NCI-H1436 treated with DMSO at 0.1 percent for 48 hours (cell line): ENCODE measurements at places on chromosomes 5 and 9.

GRCh38 chr5:76755779-76756637 is 40.1 kb downstream of the F2R start:
- DNase-seq = no peak

DNA sequence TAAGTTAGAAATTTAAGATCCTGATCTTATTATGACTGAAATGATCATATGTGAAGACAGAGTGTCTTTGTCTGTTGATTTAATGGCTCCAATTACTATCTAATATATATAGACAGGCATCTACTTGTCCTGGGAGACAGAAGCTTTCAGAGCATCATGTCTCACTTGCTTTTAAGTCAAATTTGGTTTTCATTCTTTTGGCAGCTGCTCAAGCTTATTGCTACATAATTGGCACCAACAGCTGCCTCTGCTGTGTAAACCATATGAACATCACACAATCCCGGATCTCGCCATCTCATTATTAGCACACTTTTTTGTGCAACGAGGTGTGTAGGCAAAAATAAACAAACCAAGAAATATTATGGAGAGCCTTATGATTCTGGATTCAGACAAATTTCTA is 1717.9 kb downstream of the EFNA5 start:
- peak; percentile 100 for DNase-seq

DNA sequence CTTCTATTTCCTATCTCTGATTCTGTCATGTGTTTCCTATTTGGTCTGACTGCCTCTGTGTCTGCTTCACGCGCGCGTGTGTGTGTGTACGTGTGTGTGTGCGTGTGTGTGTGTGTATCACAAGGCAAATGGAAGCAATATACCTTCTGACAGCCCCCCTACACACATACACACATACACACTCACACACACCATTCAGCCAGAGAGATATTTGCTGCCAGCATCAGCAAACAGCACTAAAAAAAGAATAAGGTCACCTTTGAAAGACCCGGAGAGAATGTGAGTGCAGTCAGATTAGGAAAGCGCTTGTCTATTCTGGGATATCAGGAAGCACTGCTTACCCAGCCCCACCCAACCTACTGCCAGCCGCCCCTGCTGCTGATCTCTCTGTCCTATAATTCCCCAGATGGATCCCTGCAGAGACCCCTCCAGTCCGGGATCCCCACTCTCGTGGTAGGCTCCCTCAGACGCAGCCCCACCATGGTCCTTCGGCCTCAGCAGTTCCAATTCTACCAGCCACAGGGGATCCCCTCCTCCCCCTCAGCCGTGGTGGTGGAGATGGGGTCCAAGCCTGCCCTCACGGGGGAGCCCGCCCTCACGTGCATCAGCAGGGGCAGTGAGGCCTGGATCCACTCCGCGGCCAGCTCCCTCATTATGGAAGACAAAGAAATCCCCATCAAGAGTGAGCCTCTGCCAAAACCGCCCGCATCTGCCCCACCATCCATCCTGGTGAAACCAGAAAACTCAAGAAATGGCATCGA is 45.7 kb downstream of the PLAC8L1 start:
- no peak for DNase-seq

GRCh38 chr9:33703430-33704102 is 91.8 kb upstream of the PRSS3 start:
- no peak for DNase-seq

GRCh38 chr5:3277590-3278196 is 317.9 kb upstream of the IRX1 start:
- DNase-seq = no peak

DNA sequence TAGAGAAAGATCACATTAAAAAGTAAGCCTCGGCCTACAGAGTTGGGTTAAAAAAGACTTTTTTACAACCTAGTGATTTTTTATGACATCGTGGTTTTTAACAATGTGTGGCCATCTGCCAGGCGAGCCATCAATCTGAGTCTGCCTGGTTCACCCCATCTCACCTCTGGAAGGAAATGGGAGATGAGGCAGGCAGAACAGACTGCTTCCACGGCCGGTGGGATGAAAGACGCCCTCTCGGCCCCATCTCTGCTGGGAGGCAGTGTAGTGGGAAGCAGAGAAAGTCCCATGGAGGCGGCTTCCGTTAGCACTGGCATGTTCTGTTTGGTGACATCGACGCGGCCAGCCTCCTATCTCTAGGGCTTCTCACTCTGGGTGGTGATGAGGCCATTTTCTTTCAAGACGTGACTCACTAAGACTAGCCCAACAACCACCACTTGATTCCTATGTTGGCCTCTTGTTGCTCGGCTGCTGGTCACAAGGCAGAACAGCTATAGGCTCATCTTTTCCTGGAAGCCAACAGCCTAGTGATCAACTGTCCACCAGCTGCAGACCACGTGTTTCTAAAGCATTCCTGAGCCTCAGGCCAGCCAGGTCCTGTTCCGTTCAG is 132.4 kb upstream of the OTULINL start:
- DNase-seq = no peak

GRCh38 chr9:31677415-31677814 is 707.0 kb upstream of the ACO1 start:
- DNase-seq = no peak

GRCh38 chr9:33453999-33454660 is 6.7 kb upstream of the AQP3 start:
- DNase-seq = no peak

- DNase-seq = no peak
Observed at GRCh38 chr9:90802386-90802985, 867 bp downstream of the SYK start.

DNA sequence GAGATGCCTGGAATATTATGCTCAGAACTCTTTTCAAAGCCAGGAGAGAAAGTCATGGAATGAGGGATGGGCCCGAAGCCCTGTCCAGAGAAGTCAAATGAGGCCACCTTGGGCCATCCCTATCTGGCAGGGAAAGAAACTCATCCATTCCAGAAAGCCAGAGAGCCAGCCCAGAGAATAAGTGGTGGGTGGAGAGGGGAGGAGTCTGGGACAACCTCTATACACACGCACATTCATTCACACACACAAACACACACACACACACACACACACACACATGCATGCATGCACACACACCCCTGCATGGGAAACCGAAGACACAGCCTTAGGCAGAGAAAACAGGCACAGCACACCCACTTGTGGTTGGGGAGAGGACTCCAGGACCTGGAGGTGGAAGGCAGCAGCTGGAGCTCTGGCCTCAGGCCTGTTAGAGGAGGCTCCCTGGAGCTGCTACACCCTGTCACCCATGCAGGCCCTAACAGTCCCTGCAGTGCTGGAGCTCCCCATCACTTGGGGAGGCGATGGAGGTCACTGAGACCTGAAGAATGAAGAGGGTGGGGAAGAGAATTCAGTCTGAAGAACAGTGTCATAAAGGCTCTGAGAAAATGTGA is 38.0 kb downstream of the TGFBI start:
- no peak for DNase-seq

DNA sequence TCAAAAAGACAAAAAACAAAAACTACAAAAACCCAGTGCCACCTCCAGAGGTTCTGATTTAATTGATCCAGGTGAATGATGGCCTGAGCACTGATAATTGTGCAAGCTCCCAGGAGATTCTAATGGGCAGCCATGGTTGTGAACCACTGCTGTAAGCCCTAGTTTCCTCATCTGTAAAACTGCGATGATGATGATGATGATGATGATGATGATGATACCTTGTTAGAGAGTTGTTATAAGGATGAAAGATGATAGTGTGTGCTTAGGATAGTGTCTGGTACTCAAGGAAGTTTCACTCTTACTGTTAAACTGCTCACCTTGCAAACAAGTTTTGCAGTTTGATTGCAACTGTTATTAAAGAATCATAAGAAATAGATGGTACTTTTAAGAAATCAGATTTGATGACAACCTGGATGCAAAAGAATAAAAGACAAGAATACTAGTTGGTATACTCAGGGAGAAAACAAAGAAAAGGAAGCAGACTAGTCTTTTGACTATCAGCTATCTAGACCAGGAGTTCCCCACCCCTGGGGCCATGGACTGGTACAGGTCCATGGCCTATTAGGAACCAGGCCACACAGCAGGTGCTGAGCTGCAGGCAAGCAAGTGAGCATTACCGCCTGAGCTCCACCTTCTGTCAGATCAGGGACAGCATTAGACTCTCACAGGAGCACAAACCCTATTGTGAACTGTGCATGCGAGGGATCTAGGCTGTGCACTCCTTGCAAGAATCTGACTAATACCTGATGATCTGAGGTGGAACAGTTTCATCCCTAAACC is 98.0 kb downstream of the OR2K2 start:
- DNase-seq = no peak

- DNase-seq = peak; percentile 21
Observed at GRCh38 chr9:94783102-94783682, 56.7 kb downstream of the AOPEP start.

GRCh38 chr9:98883276-98883675 is 60.4 kb upstream of the COL15A1 start:
- DNase-seq = no peak

DNA sequence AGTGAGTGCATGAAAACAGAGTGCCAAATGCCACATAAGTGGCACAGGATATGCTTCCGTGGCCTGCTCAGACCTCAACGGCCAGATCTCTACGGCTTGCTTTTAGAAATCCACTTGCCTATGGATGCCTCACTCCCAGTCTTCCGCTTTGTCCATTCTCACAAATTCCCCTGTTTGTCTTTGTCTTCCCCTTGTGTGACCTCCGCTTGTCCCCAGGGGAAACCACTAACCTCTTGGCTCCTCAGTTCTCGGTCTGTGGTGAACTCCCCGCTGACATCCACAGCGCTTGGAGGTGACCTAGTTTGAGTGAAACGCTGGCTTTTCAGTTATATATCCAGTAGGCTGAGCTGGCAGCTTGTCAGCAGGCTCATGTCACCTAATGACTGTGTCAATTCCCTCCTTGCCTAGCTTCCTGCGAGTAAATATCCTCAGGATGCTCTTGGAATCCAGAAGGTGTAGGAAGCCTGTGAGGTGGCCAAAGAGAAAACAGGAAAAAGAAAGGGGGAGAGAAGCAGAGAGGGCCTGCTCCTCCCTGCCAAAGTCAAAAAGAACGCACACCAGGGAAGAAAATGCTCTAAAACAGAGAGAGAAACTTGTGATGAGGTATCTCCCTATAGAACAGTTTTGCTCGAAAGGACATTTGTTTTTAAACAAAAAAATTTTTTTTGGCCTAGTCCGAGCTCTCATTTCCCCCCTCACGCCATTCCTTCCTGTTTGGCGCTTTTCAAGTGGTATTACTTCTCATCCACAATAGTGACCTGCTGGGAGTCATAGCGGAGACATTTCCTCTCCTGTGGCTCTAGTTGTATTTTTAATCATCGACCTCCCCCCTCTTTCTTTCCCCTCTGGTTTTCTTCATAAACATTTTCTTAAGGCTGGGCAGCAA is 101.6 kb upstream of the SPRY4 start:
- DNase-seq = no peak

DNA sequence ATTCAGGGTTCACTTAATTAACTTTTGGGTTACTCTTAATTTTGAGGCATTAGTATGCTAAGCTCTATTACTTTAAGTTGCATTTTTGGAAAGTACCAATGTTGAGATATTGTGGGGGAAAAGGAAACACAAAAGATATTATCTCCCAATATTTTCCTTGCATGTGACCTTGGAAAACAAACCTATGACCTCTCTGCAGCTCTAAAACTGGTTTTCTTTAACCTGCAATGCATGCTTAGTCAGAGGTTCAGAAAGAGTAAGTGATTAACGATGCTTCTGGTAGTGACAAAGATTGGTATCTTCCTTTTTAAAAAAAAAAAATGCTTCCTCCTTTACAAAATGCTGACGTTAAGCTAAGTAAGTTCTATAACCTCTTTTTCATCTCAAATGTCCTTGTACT is 44.9 kb upstream of the CDH18 start:
- DNase-seq = no peak

- DNase-seq = no peak
Observed at GRCh38 chr5:65128226-65128625, 353.5 kb downstream of the ADAMTS6 start.

DNA sequence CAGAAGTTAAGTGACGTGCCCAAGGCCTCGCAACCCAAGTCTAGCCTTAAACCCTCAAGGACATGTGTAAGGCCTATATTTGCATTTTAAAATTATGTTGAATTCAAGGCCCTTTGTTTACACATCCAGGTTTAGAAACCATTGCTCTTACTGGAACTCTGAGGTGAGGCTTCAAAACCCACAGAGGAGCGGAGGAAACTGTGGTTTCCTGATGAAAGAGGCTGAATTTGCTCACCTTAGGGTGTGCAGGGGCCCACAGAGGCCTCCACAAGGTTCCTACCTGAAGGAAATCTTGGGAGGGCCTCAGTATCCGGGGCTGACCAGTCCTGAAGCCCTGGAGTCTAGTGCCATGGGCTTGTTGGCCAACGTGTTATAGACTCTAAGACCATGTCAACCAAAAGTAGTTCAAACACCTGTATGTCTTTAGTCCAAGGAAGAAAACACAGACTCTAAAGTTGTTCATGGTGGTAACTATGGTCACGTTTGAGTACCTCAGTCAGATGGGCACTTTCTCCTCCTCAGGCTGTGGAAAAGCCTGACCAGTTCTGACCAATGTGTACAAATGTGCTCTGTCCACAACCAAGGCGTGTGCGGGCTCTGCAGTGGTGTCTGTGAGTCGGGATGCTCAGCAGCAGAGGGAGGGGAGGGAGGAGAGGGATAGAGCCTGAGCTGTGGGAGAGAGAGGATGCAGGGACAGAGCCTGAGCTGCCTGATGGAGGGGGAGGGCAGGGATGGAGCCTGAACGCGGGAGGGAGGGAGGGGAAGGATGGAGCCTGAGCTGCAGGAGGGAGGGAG is 124.6 kb upstream of the ERCC6L2 start:
- DNase-seq = no peak

DNA sequence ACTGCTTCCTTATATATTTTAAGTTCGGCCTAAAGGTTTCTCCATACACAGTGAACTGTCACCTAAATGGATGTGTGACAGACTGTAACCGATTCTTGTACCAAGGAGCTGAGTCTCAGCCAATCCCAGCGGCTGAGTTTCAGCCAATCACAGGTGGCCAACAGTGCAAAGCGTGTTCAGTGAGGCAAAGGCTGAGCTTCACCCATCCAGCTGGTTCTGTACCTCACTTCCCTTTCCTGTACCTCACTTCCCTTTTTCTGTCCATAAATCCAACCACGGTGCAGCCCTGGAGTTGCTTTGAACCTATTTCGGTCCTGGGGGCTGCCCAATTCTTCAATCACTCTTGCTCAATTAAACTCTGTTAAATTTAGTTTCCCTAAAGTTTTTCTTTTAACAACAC is 15.7 kb upstream of the TBC1D9B start:
- DNase-seq = no peak

GRCh38 chr9:36803961-36804360 is 230.1 kb downstream of the PAX5 start:
- no peak for DNase-seq
